ENCODE measurements at places on chromosomes 12 and 14.
A peak's percentile ranks its signal among the peaks of the same experiment; 100 is the strongest.

DNA sequence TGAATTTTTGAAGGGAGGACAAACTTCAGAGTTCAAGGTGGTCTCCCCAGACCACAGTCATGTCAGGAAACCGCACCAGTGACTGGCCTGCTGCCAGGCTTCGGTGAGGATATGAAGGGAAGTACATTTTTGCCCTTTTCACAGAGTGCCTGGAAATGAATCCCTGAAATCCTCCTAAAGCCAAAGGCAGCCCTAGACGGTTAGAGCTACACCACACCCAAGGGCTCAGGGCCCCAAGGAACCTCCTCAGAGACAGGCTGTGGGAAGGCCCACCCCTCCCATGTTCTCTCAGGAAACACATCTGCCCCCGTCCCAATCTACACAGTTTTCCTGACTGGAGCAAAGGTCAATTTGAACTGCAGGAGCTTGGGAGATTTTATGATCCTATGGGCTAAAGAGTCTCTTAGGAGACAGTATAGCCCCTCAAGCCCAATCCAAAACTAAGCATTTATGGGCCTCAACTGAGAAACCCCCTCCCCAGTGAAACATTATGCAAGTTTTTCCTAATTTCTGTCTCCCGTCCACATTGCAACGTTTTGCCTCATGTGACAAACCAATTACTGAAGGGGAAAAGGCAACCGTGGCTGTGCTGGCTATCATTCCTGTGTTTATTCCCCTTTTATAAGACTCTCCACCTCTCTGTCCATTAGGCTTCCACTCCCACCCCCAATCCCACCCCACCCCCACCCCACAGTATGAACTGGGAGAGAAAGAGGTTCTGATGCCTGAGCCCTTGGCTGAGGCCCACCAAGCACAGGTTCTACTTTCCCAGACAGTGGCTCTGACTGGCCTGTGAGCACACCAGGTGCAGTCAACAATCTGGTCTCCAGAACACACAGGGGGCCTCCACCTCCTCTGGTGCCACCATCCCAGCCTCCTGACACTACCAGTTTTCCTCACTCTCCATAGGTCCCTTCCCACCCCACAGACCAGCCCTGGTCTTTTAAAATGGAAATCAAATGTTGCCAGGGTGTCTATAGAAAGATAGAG, 9.6 kb upstream of the RNASE1 start:
- H3K27me3 ChIP-seq: no peaks in the 10 kb centered on the region

GRCh38 chr14:65926935-65927700, 514.6 kb downstream of the FUT8 start:
- H3K4me3 ChIP-seq: no peak overlapping the region
- H3K4me1 ChIP-seq: no peaks in the 10 kb centered on the region
- H3K36me3 ChIP-seq: no peaks in the 10 kb centered on the region
- no peak overlapping the region for H3K27ac ChIP-seq
- H3K27me3 ChIP-seq: no peaks in the 10 kb centered on the region

- no peak overlapping the region for H3K4me3 ChIP-seq
- peaks cover 15% of the 10 kb centered on the region for H3K4me1 ChIP-seq
- DNase-seq: peak; percentile 23
These were observed 149.0 kb downstream of the PRKCH start for GRCh38 chr14:61470261-61470960.

DNA sequence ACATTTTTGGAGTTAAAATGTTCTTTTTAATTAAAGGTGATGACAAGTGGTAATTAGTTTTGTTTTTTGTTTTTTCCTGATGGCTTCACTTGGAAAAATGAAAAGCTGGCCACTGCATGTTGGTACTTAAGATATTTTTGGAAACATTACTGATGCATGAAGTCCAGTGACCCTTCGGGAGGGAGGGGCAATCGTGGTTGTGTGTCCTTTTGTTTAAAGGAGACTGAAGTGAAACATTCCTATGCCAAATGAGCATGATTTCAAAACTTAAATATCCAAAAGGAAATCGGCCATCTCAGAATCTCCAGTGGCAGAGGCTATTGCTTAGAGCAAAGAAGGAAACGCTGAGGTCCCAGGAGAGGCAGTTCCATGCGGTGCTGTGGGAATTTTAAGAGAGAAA, 20.1 kb downstream of the LTBP2 start:
- H3K4me3 ChIP-seq: no peak overlapping the region
- H3K27me3 ChIP-seq: peaks cover 3% of the 10 kb centered on the region
- no peak for DNase-seq
- no peak overlapping the region for H3K27ac ChIP-seq

GRCh38 chr14:35390577-35391387, 13.8 kb downstream of the NFKBIA start:
- no peaks in the 10 kb centered on the region for H3K27me3 ChIP-seq
- H3K4me1 ChIP-seq: peaks cover under 1% of the 10 kb centered on the region
- no peak overlapping the region for H3K27ac ChIP-seq
- DNase-seq: no peak

DNA sequence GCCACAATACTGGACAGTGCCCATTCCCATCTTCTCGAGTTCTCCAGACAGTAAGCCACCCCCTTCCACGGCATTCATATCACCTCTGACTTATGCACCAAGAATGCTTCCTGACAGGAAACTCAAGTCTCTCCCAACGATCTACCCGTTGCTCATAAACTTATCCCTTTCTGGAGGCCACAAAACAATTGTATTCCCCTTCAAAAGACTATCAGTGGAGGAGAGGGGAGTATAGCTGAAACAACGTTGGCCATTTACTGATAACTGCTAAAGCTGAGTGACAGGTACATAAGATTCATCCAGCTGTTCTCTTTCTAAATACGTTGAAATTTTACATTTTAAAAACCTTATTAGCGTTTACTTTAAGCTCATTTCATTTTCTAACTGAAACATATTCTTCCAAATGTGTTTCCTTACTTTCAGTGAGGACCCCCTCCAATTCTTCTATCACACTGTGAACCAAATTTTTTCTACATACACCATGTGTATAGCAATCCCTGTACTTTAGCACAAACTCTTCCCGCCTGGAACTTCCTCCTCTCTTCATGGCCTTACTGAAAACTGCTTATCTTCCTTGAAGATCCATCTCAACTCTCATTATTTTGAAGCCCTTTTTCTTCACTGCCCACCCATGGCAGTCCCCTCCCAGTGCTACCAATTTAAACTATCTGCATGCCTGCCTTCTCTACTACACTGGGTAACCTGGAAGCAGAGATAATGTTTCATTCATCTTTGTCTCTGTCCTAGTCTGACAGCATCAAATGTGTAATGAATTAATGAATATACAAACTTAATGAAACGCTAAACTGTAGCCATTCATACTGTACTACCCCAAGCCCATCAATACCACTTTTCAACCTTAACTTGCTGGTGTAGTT, 28.8 kb downstream of the ATXN2 start:
- no peaks in the 10 kb centered on the region for H3K36me3 ChIP-seq
- H3K27ac ChIP-seq: no peak overlapping the region
- H3K27me3 ChIP-seq: no peaks in the 10 kb centered on the region
- no peaks in the 10 kb centered on the region for H3K4me1 ChIP-seq
- DNase-seq: no peak

GRCh38 chr12:78146365-78146772, 315.7 kb downstream of the NAV3 start:
- no peaks in the 10 kb centered on the region for H3K36me3 ChIP-seq
- H3K27me3 ChIP-seq: no peaks in the 10 kb centered on the region
- no peak overlapping the region for H3K4me3 ChIP-seq
- peaks cover 9% of the 10 kb centered on the region for H3K4me1 ChIP-seq
- H3K27ac ChIP-seq: no peak overlapping the region
- peak; percentile 17 for DNase-seq

- no peak overlapping the region for H3K27ac ChIP-seq
- no peaks in the 10 kb centered on the region for H3K4me1 ChIP-seq
- H3K4me3 ChIP-seq: no peak overlapping the region
- H3K27me3 ChIP-seq: no peaks in the 10 kb centered on the region
- H3K36me3 ChIP-seq: peaks cover 5% of the 10 kb centered on the region
- no peak for DNase-seq
These were observed 1.0 kb upstream of the GPX2 start for GRCh38 chr14:64943556-64943955.

DNA sequence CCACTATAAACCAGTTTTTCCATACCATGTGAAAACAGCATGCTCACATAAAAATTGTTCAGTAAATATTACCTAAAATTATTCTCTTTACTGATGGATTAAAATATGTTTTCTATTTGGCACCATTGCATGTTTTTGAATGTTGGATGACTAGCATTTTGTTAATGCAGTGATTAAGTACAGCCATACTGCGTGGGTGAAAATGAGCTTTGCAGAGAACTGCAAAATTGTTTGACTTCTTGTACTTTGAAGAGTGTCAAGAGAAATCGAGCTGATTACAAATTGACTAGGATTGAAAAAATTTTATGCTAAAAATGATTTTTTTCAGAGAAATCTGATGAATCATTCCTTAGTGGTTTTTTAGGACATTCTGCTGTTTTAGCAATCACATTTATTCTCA, 452.9 kb downstream of the RPL10L start:
- no peak overlapping the region for H3K27ac ChIP-seq
- H3K36me3 ChIP-seq: no peaks in the 10 kb centered on the region

DNA sequence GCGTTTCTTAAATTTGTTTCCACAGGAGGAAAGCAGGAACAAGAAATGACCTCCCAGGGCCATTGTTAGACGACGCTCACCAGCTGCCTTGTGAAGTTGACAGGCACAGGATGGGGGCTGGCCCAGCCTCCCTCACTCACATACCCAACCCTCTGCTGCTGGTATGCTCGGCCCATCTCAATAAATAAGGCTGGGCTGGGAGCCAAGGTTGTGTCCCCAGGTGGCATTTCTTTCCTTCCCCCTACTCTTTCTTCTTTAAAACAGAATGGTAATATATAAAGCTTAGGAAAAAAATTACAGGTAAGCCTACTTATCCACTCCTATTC, 93.0 kb downstream of the ACTN1 start:
- no peak overlapping the region for H3K4me3 ChIP-seq
- no peaks in the 10 kb centered on the region for H3K4me1 ChIP-seq
- peaks cover 56% of the 10 kb centered on the region for H3K36me3 ChIP-seq
- no peak overlapping the region for H3K27ac ChIP-seq

DNA sequence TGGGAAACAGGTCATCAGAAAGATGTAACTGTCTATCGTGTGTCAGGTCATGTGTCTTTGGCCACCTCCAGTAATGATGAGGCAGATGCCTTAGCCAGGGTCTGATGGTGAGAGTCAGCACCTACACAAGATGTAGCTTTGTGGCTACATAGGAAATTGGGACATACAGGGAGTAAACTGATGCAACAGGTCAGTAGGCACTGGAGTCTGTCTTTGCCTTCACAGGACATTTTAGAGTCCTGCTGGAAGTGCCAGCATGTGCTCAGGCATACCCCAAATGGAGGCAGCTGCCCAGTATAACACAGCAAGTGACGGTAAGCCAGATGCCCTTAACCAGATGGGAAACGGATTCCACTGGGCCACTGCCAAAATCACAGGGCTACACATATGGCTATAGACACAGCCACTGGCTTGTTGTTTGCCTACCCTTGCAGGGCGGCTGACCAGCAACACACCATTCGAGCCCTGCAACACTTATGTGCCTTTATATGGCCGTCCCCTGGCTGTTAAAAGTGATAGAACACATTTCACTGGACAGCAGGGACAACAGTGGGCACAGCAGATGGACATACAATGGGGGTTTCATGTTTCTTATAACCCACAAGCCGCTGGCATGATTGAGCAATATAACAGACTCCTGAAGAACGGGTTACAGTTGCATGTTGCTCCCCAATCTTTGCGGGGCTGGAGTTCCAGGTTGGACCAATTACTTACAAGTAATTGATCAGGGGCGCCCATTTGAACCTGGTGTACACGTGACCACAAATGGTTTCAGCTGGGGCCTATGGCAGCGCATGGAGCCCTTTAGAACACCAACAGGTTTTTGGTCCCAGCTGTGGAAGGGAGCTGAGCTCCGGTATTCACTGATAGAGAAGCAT, 12.9 kb upstream of the RNASE12 start:
- no peak overlapping the region for H3K4me3 ChIP-seq
- no peak overlapping the region for H3K27ac ChIP-seq
- DNase-seq: no peak
- H3K4me1 ChIP-seq: no peaks in the 10 kb centered on the region
- H3K36me3 ChIP-seq: no peaks in the 10 kb centered on the region

GRCh38 chr12:19453961-19454360, 14.7 kb downstream of the AEBP2 start:
- H3K27ac ChIP-seq: no peak overlapping the region
- H3K4me1 ChIP-seq: no peaks in the 10 kb centered on the region
- H3K4me3 ChIP-seq: no peak overlapping the region
- H3K27me3 ChIP-seq: no peaks in the 10 kb centered on the region

- H3K27me3 ChIP-seq: no peaks in the 10 kb centered on the region
- H3K4me1 ChIP-seq: peaks cover 17% of the 10 kb centered on the region
These were observed 3.0 kb downstream of the NTF3 start for GRCh38 chr12:5434647-5435560.

GRCh38 chr12:65279369-65280112, 1.1 kb downstream of the MSRB3 start:
- H3K36me3 ChIP-seq: no peaks in the 10 kb centered on the region
- H3K27ac ChIP-seq: peak overlapping the region; percentile 89
- H3K4me3 ChIP-seq: peak overlapping the region; percentile 92
- DNase-seq: no peak
- H3K4me1 ChIP-seq: peaks cover 9% of the 10 kb centered on the region
- H3K27me3 ChIP-seq: no peaks in the 10 kb centered on the region

DNA sequence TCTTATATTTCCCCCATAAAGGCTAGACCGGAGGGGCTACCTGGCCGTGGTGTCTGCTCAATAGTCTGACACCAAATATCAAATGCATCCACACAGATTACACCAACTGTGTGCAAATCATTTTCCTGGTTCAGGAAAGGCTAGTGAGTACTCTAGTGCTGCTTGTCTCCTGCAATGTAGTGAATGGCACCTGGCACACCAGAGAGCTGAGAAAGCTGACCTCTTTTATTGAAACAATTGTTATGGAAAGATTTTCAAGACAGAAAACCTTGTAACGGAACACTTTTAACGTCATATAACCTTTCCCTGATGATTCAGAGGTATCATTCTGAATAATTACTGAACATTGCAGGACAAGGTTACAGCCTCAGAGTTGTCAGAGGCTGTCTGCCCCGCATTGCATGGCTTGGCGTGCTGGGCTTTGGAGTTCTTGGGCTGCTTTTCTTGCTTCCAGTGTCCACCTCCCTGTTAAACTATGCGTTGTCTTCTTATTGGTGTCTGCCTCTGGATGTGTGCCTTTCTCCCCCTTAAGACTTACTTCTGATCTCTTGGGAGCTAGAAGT, 40.7 kb upstream of the HDAC7 start:
- no peaks in the 10 kb centered on the region for H3K27me3 ChIP-seq
- no peak overlapping the region for H3K4me3 ChIP-seq
- no peak overlapping the region for H3K27ac ChIP-seq
- no peaks in the 10 kb centered on the region for H3K36me3 ChIP-seq
- no peak for DNase-seq

DNA sequence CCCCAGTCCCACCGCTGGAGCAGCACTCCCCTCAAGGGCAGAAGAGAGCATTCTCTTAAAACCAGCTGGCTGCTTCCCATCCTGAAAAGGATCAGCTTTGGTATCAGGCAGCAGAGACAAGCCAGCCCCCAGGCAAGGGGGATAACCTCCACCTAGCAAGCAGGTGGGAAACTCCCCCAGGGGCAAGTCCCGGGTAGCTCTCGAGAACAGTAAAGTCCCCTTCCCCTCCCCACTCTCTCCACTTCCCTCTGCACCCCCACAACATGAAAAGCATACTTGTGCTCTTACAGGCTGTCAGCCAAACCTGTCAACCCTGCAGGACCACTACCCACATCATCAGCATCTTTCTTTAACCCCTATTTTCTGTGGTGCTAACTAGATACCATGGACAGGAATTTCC, 254.0 kb downstream of the NTF3 start:
- no peaks in the 10 kb centered on the region for H3K36me3 ChIP-seq
- no peak overlapping the region for H3K4me3 ChIP-seq
- no peaks in the 10 kb centered on the region for H3K4me1 ChIP-seq
- H3K27me3 ChIP-seq: no peaks in the 10 kb centered on the region
